ENCODE measurements at places on chromosomes 11 and 22. TPM values are rescaled to one million over a fixed set of nuclear protein-coding genes. Genes with fewer than 3 reads are reported as not detected.

DNA sequence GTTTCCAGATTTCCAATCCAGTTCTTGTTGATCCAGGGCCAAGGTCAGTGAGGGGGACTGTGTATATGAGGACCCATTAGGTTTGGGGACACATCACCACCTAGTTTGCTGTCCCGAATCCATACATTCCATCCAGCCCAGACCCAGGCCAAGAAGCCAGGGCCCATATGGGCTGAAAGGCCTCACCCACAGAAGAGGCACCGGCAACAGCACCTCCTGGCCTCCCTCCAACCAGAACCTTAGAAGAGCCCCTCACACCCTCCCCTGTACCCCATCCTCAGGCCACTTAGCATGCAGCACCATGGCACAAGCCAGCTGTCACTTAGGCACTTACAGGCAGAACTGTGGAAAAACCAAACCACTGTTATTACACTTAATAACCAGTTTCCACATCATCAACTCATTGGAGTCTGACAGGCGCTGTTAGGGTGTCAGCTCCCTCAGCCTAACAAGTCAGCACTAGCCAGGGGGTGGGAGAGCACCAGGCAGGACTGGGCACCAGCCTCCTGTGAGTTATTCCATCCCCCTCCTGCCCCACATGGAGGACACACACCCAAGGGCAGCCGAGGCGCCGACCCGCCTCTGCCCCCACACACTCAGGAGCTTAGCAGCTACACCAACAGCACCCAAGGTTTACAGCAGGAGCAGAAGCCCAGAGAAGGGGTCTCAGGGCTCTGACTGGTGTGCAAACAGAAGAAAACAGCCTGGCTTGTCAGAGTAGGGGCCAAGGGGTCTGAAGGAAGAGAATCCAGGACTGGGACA, 132.0 kb downstream of the BUD13 start:
- DNase-seq: no peak

GRCh38 chr11:11967669-11968510, 40.5 kb downstream of the DKK3 start:
- no peak for DNase-seq

DNA sequence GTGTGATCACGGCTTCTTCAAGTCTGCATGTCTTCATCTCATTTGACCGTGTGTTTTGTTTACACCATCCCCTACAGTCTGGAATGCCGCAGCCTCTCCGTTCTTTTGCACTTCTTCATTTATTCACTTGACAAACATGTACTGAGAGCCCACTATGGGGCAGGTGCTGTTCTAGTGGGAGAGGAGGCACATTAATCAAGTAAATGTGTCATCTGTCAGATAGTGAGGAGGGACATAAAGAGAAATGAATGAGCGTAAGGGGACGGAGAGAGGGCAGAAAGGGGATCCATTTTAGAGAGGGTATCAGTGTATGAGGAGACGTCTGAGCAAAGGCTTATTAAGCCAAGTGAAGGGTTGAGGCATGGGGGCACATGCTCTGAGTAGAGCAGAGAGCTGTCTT, 54.0 kb upstream of the CECR2 start:
- DNase-seq: no peak

- no peak for DNase-seq
Observed at GRCh38 chr11:11370962-11371303, 17.9 kb upstream of the CSNK2A3 start.

Gene P2RY6
- total RNA-seq: not detected

Gene ADM
- total RNA-seq: 114 TPM

Gene SCGB1D2
- total RNA-seq: 6.0 TPM

Gene PANX2
- 1.7 TPM for total RNA-seq

DNA sequence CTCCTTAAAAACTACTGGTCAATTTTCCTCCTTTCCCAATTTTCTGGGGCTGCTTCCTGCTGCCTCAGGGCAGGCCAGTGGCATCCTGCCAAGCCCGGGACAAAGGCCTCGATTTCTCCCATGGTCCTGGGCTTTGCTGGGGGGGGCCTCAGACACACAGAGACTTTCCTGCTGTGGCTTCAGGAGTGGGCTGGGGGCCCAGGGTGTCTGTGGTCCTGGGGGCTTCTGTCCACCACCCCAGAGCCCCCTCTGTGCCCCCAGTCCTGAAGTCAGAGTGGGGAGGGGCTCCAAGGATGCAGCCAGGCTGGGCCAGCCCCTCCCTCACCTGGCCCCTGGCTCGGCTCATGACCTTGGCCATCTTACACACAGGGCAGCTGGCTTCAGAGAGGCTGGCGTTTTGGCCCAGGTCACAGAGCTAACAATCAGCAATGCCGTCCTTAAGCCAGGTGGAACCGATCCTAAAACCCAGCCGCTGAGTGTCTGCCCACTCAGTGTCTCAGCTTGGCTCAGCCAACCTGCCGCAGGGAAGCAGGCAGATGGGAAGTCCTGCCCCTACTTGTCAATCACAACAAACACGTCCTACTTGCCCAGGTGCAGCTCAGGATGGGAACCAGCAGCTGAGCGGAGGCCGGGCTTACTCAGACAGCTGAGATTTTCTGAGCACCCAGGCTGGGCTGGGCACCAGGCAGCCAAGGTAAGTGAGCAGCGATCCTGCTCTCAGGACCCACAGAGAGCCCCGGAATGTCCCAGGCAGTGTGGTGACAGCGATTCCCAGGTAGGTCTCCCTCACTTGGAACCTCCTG, 34.6 kb downstream of the OSBPL5 start:
- no peak for DNase-seq

- no peak for DNase-seq
Observed at GRCh38 chr11:59199546-59200422, 12.9 kb downstream of the MPEG1 start.

DNA sequence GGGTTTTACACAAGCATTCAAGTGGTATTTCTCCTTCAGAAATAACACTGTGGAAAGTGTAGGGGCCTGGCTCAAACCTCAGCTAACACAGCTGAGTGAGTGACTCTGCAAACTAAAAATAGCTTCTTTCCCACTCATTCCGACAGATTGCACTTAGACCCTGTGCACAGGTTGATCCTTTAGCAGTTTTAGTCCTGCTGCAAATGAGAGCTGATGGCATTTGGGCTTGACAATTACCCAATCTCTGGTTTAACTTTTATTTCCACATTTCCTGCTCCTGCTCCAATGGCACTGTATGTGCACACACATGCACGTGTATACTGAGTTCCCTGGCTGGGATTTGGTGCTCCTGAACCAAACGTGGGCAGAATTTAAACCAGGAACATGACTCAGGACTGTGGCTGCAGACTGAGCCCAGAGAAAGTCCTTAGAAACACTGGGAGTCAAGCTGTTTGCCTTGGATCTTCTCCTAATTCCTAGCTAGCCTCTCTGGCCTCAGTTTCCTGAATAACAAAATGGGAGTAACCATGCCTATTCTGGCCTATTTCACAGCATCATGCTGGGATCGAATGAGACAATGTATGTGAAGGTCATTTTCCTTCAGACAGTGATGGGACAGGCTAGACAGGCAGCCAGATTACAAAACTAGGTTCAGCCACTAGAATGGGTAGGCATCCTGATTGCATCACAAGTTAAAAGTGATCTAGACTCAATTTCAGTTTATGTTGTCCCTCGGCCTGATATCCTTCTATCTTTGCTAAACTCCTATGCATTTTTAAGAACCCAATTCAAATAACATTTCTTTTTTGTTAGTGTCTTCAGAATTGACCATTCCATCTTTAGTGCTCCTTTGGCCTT, 58.2 kb downstream of the SERGEF start:
- DNase-seq: no peak

DNA sequence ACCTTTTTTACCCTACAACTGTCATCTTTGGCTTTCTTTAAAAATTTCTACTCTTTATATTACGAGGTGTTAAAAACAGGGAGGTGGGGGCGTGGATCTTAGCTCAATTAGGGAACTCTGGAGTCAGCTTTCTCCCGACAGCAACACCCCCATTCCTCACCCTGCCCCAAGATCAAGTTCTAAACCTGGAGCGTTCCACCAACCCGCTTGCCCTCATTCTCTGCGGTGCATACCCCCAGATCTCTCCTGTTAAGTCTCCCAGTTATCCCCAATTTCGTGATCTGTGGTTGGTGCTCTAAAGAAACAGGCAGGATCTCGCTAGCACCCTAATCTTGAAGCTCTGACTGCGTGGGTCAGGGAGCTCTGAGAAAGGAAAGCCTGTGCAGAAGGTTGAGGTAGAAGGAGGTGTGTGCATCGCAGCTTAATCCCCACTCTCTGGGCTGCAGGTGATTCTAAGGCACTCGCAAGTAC, 177.3 kb upstream of the NTM start:
- DNase-seq: no peak

DNA sequence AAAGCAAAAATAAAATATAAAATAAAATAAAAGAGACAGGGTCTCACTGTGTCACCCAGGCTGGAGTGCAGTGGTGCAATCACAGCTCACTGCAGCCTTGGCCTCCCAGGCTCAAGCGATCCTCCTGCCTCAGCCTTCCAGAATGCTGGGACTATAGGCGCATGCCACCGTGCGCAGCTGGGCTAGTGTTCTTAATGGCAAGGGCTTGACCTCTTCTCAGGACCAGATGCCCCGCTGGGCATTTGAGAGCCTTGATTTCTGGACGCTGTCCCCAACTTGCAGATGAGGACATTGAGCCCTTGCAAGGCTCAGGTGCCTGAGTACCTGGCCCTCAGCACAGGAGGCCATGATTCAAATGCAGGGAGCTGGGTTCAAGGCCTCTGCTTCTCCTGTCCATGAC, 82.6 kb downstream of the DHCR7 start:
- DNase-seq: no peak

Gene FIBIN
- not detected for total RNA-seq

DNA sequence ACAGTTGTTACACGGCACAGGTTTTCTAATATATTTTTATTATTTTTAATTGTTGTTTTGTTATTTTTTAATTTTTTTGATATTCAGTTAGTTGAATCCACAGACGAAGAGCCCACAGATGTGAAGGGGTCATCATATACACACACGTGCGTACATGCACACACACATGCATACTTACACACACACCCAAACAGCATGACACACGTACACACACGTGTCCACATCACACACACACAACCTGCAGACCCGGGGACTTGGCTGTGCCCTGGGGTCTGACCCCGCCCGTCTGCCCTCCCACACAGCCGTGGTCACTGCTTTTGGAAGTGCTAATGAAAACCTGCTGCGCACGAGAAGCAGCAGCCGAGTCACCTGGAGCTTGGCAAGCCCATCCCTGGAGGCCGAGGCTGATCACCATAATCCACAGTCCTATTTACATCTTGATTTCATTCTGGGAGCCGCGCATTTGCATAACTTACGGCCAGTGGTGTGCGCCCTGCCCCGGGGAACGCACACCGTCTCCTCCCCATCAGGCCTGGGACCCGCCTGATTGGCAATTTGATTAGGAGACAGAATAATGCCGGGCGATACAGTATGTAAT, 110.3 kb downstream of the BRD1 start:
- no peak for DNase-seq

Data from SK-MEL-5 (cell line).